ENCODE measurements at places on chromosomes 3 and 15.

GRCh38 chr3:87088993-87089841 is 98.3 kb upstream of the VGLL3 start:
- peak; percentile 31 for DNase-seq

GRCh38 chr15:93249623-93250022 is 160.6 kb upstream of the RGMA start:
- no peak for DNase-seq

DNA sequence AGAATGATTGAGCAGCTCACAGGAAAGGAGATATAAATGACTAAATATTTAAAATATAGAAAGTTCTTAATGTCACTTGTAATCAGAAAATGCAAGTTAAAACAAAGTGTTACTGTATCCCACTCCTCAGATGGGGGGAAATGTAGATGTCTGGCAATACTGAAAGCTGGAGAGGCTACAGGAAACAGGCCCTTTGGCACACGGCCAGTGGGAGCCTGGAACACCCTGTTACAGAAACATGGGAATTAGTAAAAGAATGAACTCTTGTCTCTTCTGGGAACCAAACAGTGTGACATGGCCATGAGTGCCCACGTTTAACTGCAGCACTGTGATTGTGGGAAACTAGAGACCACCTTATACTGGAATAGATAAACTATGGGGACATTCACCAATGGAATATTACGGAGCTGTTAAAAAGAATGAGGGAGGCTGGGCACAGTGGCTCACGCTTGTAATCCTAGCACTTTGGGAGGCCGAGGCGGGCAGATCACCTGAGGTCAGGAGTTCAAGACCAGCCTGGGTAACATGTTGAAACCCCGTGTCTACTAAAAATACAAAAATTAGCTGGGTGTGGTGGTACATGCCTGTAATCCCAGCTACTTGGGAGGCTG is 50.2 kb downstream of the CDCP1 start:
- no peak for DNase-seq

GRCh38 chr3:171404376-171404967 is 55.7 kb downstream of the TNIK start:
- no peak for DNase-seq

GRCh38 chr3:41301548-41301947 is 102.2 kb downstream of the CTNNB1 start:
- DNase-seq: no peak

GRCh38 chr15:50112488-50113186 is 6.4 kb downstream of the ATP8B4 start:
- DNase-seq: no peak

DNA sequence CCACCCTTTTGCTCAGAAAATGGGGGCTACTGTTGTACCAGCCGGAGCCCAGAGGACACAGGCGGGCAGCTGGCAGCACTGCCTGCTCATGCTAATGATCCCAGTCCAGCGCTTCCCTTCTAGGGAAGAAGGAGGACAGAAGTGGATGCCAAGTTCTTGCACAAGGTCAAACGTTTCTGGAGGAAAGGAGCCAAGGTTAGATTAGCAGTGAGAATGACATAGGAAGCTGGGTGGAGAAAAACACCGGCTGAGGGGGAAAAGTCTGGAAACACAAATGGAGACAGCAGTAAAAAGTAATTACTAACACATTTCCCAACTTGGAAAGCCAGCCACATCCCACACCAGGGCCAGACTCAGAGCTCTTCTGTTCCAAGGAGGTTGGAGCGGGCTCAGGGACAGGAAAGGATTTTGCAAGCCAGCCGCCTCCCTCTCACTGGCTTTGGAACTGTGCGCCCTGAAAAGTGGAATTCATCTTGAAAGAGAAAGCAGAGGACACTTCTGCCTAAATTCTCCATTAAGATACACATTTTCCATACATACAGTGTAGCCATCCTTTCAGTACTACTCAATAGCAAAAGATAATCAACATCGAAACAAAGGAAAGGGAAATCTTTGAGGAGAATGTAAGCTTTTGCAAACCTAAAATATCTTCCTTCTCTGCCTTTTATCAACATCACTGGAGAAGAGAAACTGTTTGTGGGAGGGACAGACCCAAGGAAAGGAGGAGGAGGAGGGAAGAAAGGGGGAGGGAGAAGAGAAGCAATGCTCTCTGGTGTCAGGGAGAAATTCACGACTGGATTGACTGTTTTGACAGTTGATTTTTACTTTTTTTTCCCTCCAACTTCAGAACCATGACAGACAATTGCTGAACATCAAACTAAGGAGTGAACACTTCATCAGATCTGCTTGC is 133.6 kb downstream of the CD47 start:
- no peak for DNase-seq

DNA sequence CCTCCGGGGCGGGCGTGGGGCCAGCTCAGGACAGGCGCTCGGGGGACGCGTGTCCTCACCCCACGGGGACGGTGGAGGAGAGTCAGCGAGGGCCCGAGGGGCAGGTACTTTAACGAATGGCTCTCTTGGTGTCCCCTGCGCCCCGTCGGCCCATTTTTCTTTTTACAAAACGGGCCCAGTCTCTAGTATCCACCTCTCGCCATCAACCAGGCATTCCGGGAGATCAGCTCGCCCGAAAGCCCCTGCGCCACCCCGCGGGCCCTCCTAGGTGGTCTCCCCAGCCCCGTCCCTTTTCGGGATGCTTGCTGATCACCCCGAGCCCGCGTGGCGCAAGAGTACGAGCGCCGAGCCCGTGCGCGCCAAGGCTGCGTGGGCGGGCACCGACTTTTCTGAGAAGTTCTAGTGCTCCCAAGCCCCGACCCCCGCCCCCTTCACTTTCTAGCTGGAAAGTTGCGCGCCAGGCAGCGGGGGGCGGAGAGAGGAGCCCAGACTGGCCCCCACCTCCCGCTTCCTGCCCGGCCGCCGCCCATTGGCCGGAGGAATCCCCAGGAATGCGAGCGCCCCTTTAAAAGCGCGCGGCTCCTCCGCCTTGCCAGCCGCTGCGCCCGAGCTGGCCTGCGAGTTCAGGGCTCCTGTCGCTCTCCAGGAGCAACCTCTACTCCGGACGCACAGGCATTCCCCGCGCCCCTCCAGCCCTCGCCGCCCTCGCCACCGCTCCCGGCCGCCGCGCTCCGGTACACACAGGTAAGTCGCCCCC is at the start of gene THBS1:
Gene THBS1, plus strand, starts transcription at position 595 of the 757 bp plus-strand sequence. CDS start 779 bp downstream, outside the sequence.
- peak; percentile 80 for DNase-seq

GRCh38 chr15:67999320-68000100 is 54.6 kb upstream of the PIAS1 start:
- peak; percentile 26 for DNase-seq

GRCh38 chr3:60114191-60114590 is 1064.4 kb upstream of the CFAP20DC start:
- no peak for DNase-seq

DNA sequence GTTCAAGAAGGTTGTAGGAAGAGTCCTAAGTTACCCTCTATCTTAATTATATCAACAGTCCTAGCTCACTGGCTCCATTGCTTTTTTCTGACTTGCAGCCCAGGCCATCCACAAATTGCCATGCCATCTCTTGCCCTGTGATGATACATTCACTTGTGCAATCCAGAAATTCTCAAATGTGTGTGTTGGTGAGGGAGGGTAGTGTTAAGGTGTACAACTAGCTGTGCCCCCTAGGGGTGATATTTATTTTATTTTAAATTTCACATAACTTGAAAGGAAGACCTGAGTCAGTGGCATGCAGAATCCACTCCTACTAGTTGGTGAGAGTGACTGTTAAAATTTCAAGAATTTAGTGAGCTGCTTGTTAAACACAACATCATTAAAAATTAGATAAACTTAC is 156.1 kb upstream of the ANKRD28 start:
- no peak for DNase-seq

DNA sequence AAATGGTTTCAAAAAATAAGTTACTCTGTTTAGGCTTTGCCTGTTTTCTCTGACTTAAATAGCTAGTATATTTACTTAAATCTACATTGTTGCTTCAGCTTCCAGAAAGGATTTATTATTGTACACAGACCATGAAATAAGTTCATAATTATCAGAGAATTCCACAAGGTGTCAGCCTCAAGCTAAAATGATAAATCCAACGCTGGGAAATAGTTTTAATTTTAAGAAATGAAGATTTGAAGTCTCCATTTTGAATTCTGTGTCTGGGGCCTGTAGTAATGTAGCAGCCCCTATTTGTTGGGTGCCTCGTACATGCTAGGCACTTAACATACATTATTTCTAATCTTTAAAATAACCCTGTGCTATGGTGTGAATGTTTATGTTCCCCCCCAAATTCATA is 92.6 kb upstream of the KCNMB2 start:
- DNase-seq: no peak

- no peak for DNase-seq
These were observed 2.9 kb upstream of the GMNC start for GRCh38 chr3:190865419-190865818.
